ENCODE measurements at places on chromosomes 5 and 9.

GRCh38 chr5:150122158-150122510 lies 33.5 kb downstream of the PDGFRB start:
- DNase-seq: no peak

- DNase-seq: no peak
Measured at GRCh38 chr9:122213102-122213588, 15.6 kb downstream of the LHX6 start.

GRCh38 chr5:157204765-157205164 lies 24.1 kb downstream of the ITK start:
- DNase-seq: no peak

DNA sequence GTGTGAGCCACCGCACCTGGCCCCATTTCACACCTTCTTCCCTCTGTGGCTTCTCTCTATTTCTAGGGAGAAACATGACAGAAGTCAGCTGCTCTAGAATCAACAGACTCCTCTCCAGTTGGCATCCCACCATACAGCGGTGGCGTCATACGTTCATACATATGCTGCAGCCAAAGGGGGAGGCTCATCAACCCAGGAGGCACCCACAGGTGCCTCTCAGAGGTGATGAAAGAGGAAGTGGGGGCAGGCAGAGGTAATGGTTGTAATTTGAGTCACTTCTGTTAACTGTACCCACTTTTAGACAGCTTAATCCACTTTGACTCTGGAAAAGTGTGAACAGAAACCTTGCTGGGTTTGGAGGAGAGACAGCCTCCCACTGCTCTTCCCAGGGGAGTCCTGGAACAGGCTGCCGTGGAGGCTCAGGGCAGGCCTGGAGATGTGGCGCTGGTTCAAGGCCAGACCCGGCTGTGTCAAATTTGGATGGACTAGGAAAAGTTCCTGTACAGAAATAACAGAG lies 47.3 kb upstream of the SUB1 start:
- no peak for DNase-seq

- DNase-seq: no peak
Measured at GRCh38 chr9:70259512-70259802, 679 bp downstream of the SMC5 start.

- DNase-seq: no peak
Measured at GRCh38 chr5:137205231-137206027, 293.7 kb downstream of the SPOCK1 start.

GRCh38 chr5:77696120-77696519 lies 57.6 kb upstream of the OTP start:
- DNase-seq: no peak

DNA sequence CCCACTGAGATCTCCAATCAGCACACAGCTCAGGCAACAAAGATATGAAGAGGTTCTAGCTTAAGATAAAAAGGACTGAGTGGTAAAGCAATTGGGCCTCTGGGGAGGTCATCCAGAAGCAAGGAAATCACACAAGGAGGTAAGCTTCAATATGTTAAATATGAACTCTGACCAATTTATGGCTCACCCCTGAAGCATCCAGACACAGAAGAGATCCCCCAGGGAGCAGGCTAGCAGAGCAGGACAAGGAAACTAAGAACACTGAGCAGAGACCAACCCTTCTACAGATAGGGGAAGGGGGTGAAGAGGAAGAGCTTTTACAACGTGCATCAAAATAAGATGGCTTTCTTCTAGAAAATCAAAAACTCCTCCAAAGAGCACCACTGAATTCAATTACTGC lies 616.2 kb downstream of the DNAH5 start:
- no peak for DNase-seq

DNA sequence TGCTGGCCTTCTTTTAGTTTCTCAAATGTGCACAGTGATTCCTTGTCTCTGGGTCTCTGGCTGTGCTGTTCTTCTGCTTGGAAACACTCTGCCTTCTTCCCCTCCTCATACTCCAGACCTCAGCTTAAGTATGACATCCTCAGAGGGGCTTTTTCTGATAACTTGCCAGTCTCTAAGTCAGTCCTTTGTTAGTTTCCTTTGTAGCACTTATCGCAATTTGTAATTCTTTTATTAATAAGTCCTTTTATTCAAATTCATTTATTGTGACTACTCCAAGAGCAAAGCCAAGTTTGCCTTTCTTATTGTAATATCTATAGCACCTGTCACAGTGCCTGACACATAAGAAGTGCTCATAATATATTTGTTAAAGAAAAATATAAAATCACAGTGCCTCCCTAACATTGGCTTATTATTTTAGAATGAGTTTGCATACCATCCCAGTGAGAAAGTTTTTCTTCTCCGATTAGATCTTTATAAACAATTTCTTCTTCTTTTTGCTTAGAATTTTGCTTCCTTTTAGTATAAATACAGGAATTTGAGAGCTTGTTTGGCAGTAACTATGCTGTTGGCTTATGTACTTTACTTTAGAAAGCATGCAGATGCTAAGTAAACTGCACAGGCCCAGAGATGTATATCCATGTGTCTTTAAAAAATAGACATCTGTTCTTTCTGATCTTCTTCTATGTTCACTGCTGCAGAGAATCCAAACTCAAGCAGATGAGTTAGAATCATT lies 198.0 kb downstream of the GAS1 start:
- no peak for DNase-seq

- DNase-seq: no peak
Measured at GRCh38 chr9:122551371-122551770, 1.5 kb upstream of the OR1N2 start.

DNA sequence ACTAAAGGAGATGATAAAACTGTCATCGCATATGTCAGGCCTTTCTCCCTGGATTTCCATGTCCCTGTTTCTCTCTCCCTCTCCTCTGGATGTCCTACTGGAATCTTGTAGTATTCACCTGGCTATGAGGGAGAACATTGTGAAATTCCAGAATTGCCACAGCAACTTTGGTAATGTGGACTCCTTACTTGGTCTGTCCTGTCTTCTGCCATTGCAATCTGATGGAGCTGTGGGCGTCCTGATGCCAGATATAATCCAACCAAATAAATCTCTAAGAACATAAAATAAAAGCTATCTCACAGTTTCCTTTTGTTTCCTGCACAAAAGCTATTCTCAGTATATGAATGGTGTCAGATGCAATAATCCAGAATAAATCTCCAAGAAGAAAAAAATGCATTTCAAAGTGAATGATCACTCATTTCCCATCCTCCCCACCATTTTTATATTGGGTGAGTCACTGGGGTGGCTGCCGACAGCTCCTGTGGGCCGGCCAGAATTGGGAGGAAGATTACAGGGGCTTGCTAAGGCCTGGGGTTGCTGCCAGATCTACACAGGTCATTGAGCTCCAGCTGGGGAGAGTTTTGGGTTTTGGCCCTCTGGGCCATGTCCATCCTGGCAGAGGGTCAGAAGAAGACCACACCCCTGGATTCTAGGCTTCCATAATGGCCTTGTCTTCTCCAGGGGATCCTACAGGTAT lies 160.7 kb upstream of the PITX1 start:
- DNase-seq: no peak

GRCh38 chr5:154753792-154754191 lies 1.4 kb upstream of the LARP1 start:
- no peak for DNase-seq

- DNase-seq: no peak
Measured at GRCh38 chr5:35151146-35151920, 79.0 kb downstream of the PRLR start.

- DNase-seq: no peak
Measured at GRCh38 chr9:122215663-122216062, 13.1 kb downstream of the LHX6 start.

DNA sequence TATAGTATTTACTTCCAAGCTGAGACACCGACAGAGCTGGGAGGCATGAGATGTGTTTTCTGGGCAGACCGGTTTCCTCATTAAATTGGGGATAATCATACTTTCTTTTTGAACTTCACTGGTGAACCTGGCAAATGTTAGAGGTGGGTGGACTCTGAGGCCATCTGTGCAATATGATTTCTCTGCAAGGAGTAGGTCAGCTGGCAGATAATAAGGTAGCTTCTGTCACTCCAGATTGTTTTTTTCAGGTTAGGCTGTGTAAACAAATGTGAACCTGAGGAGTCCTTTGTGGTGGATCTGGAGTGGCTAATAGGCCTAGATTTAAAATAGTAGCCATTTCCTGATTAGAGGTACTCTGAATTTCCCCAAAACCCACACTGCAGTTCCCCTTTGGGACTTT lies 75.4 kb upstream of the S1PR3 start:
- no peak for DNase-seq

DNA sequence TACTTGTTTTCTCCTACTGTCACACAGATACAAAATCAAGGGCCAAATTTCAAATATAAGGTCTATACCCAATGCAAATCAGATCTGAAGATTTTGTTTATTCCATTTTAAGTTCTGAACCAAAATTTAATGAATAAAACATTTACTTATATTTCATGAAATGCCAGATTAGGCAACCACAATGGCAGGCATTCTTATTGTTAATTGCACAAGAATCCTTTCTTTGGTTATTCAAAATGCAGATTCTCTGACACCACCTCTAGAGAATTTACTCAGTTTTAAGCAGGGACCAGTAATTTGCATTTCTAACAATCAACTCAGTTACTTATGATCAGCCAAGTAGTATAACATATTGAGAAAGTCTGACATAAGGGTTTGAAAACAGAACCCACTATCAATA lies 972.4 kb upstream of the ACO1 start:
- DNase-seq: no peak

DNA sequence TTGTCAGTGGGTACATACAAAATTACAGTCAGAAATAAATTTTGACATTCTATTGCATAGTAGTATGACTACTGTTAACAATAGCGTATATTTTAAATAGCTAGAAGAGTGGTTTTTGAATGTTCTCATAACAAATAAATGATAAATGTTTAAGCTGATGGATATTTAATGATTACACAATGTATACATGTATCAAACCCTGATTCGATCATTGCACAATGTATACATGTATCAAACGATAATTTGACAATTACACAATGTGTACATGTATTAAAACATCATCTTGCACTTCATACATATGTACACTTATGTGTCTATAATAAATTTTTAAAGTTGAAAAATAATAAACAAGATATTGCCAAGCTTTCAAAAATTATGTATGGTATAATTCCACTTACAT lies 87.7 kb downstream of the CDH18 start:
- DNase-seq: no peak

DNA sequence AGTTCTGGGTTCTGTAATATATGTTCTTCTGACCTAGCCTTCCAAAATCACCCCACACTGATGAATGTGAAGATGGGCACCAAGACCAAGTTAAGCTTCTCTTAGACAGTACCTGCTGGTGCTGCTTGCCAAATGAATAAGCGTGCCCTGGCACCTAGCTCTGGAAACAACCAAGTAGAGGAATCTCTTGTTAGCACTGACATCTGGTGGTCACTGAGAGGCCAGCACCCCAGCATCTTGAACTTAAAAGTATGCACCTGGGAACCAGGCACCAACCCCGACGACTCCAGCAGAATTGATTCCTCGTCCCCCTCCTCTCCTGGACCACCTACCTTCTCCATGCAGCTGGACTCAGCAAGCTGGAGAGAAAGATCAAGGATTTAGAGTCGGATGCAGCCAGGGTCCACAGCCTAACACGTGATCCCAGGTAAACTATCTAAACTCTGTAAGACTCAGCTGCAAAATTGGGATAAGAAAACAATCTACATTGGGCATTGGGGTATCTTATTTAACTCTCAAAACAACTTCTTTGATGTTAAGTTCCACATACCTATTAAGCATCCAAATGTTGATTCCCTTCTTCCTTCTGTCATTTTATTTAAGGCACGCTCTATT lies 89.8 kb downstream of the SLC1A3 start:
- DNase-seq: no peak

GRCh38 chr9:110810262-110810976 lies 141.8 kb downstream of the MUSK start:
- DNase-seq: no peak

DNA sequence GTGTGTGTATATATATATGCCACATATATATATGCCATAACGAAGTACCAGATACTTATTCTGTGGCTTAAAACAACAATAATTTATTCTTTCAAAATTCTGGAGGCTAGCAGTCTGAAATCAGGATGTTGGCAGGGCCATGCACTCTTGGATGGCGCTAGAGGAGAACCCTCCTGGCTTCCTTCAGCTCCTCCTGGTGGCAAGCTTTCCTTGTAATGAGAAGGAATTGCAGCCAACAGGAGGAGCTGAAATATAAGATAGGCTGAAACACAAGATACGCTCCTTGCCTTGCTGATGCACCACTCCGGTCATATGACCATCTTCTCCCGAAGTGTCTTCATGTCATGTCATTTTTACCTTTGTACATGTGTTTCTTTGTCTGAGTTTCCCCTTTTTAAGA lies 368.1 kb upstream of the CTNND2 start:
- no peak for DNase-seq

GRCh38 chr5:79229357-79230174 lies 6.4 kb upstream of the JMY start:
- DNase-seq: peak; percentile 76

DNA sequence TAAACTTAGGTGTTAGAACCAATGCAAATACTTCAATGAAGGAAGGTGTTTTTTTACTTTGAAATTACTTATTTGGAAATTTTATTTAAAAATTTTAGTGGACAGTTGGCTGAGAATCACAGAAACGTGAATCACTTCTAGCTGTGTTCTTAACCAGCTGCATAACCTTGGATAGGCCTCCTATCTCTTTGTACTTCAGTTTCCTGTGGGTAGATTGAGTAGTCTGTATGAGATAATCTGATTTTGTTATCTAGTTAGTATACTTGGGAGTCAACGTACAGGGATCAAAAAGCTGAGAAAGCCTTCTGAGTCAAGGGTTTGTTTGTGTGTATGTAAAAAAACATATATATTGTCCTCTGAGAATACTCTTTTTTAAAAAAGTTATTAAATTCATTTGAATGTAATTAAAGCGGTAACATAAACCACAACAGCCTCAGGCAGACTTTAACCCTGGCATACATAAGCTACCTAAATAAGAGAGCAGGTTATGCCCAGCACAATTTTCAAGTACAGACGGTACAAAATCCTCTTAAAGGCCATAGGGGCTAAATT lies 38.1 kb upstream of the ZCCHC7 start:
- DNase-seq: no peak

GRCh38 chr5:157549283-157549629 lies 26.3 kb downstream of the ADAM19 start:
- no peak for DNase-seq

All from NCI-H1694 (cell line).